ENCODE measurements at places on chromosomes 3 and 15. TPM values are rescaled to one million over a fixed set of nuclear protein-coding genes. Genes with fewer than 3 reads are reported as not detected.

The ADAMTS7 gene
- 0.10 TPM for total RNA-seq

The KIF7 gene
- 0.95 TPM for total RNA-seq

The CCDC174 gene
- 18.6 TPM for total RNA-seq

The TOPBP1 gene
- 73.9 TPM for total RNA-seq

Measured in activated CD4-positive, alpha-beta memory T cell treated with anti-CD3 and anti-CD28 coated beads for 36 hours (primary cell).